ENCODE measurements at places on chromosomes 12 and 14.

DNA sequence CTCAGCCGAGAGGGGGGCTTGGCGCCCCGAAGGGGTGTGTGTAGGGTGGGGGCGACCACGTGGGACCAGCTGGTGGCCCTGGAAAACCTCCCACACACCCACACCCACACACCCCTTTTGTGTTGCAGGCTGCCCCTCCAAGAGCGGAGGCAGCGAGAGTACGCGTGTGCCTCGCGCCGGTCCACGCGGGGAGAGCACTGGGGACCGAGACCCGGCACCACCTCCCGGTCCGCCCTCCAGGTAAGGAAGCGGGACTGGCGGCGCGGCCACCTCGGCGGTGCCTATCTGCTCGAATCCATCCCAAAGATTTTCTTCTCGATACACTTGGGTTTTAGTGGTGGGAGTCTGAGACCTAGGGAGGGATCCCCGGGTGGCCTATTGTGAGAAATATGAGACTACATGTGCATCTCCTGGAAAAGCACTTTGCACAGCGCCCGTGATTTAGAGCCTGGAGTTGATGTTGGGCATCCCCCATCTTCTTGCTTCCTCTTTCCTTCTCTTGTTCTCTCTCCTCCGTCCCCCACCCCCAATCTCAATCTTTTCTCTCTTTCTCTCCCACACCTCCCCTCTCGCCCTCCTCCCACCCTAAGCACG lies 393 bp downstream of the SYT1 start:
- DNase-seq, result no peak

DNA sequence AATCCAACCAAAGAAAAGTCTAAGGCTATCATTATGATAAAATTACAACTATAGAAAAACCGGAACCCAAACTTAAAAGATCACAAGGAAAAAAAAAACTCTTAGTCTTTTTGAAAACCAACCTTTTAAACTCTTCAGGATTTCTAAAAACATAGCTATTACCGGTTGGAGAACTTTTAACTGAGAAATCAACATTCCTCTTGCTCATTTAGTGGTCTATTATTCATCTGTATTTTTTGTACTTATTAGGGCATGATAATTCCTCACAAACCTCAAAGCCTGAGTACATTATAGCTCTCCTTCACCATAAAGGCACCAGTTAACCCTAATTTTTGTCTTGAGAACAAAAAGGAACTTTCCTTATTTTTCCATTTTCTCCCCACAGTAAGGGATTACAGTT lies 10.4 kb downstream of the LUM start:
- DNase-seq, result no peak

GRCh38 chr12:115840159-115840558 lies 437.3 kb downstream of the MED13L start:
- DNase-seq, result no peak

- DNase-seq, result no peak
These were observed 64.4 kb downstream of the FUT8 start for GRCh38 chr14:65476942-65477318.

GRCh38 chr14:70885343-70886022 lies 21.8 kb upstream of the PCNX1 start:
- no peak for DNase-seq

DNA sequence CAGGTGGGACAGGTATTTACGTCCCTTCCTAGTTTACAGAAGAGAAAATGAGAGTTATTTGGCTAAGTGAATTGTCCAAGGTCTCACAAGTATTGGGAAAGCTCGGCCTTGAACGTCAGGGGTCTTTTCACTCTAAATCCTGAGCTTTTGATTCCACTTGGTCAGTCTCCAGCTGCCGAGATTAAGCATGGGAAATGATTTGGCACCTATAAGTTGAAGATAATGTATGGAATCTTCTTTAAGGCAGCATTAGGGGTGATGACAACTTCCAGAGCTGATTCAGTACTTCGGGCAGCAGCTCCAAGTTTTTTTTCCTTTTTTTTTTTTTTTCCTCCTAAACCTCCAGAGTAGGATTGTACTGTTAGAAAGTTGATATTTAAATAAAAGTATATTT lies 722 bp downstream of the FAM234B start:
- peak; percentile 10 for DNase-seq

GRCh38 chr14:74566174-74567141 lies 45.6 kb downstream of the LTBP2 start:
- DNase-seq, result no peak

DNA sequence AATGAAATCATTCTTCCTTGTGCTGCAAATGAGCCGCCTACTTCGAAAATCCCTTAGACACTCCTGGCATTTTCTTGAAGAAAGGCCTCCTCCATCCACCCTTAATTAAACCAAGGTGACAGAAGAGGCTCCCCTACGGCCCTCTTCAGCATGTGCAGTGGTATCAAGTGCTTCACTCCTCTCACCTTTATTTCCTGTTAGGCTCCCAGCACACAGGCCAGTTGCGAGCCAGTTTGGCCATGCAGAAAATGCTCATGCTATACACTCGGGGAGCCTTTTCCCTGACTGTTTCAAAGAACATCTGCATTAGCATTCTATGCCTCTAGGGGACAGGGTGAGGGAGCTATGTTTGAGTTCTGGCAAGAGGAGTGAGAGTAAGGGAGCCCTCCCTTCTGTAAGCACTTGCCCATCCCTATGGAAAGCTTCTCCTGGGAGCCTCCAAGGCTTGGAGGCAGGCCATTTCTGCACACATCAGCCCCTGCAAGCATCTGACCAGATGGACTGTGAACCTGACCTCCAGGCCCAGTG lies 291.5 kb downstream of the RPS29 start:
- no peak for DNase-seq

DNA sequence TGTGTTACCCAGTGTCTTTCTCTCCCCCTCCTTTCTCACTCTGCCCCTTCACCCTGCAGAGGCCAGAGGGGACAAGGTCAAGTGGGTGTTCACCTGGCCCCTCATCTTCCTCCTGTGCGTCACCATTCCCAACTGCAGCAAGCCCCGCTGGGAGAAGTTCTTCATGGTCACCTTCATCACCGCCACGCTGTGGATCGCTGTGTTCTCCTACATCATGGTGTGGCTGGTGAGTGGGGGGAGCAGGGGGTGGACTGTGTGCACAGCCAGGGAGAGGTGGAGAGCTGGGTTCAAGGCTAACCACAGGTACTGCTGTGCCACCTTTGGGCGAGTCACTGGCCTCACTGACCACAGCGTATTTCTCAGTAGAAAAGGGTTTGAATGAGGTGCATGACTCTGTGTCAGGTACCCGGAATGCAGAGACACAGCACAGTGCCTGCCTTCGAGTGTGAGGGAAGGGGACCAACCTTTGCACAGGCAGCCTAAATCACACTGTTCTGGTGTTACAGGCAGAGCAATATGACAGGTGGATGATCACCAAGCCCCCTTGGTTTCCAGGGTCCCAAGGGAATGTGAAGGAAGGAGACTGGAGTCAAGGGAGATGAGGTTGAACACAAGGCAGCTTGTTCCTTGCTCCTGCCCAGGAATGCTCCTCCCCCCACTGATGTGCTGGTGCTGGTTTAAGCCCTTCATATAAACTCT lies 30.8 kb upstream of the RIN3 start:
- no peak for DNase-seq

- peak; percentile 37 for DNase-seq
These were observed 494 bp downstream of the GCH1 start for GRCh38 chr14:54902143-54902520.

GRCh38 chr14:69671365-69672030 lies 60.1 kb downstream of the SUSD6 start:
- no peak for DNase-seq

DNA sequence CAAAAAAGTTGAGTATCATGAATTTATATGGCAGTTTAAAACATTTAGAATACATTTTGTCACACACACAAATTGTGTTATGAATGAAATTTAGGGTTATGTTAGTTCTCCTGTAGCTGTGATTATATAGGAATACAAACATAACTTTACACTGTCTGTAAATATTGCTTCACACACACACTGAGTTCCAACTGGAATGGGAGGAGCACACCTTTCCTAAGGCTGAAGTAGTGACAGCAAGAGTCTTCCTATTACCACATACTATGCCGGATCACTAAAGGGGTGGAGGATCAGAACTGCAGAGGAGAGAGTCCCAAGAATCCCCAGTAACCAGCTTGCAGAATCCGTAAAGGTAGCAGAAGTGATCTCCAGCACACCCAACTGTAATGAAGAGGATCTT lies 63.7 kb downstream of the DNAI7 start:
- no peak for DNase-seq

DNA sequence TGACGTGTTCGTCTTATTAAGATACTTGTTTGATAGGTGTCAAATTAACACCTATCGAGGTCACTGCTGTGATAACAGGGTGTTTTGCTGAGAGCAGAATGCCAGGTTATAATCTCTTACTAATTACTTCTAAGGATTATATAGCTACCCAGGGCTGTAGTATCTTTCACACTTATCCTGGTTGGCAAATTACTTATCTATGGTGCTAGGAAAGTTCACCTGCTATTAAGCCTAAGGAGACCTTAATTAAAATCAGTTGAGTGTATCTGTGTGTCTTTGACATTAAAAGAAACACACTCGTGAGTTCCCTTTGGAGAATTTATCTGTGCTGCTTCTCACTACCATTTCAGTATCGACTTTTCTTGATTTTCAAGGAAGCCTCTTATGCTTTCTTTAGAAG lies 301.6 kb upstream of the SLC16A7 start:
- no peak for DNase-seq

DNA sequence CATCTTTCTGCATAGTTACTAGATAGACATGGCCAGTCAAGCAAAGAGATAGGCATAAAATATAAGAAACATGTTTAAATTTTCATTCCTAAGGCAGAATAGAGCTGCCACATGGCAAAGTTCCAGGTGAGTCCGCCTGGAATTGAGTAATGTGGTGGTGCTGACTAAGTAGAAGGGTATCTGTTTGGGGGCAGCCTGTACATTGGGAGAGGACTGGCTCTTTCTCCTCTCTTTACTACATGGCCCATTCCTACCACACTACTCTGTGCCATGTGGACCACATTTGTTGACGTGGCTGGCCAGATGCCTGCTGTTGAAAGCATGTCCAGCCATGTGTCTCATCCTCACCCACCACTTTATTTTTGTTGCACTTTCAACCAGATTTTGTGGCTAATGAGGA lies 354.0 kb downstream of the ETNK1 start:
- no peak for DNase-seq

GRCh38 chr12:116933512-116934246 lies 22.9 kb downstream of the FBXW8 start:
- DNase-seq, result no peak

DNA sequence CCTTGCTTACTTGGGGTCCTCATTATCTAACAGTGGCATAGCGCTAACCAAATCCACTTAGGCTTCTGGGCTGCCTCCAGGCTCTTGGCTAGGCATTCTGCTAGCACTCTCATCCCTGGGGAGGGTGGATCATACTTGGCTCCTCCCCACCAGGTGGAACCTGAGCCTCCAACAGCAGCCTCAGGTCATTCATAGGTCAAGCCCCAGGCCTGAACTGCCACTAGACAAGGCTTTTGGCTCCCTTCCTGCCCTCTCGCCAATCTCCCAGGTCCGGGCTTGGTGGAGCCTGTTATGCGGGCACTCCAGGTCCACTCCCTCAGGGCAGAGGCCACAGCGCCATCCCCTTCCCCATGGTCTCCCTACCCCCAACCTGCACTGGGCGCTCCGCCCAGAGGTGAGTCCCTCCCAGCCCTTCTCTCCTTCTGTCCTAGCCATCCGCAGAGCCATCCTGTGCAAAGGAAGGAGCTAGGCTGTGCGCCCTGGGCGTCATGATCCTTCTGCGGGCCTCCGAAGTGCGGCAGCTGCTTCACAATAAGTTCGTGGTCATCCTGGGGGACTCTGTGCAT lies 154.9 kb upstream of the AMIGO2 start:
- DNase-seq, result no peak

DNA sequence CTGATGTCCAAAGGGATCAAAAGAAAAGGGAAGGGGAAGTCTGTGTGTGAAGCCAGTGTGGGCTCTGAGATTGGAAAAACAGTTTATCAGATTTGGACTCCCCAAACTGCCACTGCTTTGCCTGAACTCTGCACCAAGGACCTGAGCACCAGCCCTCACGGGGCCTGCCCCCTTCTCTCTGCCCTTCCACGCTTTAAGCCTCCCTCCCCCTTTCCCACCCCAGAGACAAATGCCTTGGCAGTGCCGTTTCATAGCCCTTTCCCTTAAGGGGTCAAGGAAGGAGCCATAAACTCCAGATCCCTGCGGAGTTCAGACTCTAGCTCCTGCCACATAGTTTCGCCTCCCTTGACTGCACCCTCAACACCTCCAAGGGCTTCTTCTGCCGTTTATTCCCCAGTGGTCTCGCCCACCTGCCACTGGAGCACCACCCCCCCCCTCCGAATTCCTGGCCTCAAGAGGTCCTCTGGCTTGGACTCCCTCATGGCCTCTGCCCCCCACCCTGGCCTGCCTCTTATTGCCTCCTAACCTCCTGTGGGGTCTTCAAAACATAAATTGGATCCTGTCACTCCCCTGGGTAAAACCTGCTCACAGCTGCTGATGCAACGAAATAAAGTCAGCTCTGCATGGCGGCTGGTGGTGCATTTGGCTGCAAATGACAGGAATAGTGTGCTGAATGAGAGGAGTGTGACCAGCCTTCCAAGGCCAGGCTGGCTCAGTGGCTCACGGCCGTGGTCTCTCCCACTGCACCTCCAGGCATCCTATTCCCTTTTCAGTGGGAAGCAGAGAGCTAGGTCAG lies 18.8 kb downstream of the SLC25A29 start:
- DNase-seq, result no peak

- DNase-seq, result peak; percentile 36
These were observed 666 bp downstream of the FMNL3 start for GRCh38 chr12:49706351-49707127.

DNA sequence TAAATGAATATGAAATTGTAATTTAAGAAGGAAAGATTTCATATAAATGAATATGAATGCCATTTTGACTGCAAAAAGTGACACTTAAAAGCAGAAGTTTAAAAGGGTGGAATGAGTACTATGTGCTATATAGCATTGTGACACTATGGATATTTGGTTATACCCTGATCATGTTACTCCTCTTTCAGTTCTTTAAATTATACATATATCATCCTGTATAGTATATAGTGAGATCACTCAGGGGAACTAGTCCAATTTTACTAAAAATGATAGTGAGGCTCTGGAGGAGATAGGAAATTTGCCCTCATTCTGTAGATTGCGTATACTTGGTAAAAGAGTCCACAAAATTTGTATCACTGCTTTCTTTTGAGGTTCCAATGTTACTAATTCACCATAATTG lies 155.7 kb upstream of the BTG1 start:
- no peak for DNase-seq
